ENCODE measurements at places on chromosomes 4 and X. TPM values are rescaled to one million over a fixed set of nuclear protein-coding genes. Genes with fewer than 3 reads are reported as not detected.

DNA sequence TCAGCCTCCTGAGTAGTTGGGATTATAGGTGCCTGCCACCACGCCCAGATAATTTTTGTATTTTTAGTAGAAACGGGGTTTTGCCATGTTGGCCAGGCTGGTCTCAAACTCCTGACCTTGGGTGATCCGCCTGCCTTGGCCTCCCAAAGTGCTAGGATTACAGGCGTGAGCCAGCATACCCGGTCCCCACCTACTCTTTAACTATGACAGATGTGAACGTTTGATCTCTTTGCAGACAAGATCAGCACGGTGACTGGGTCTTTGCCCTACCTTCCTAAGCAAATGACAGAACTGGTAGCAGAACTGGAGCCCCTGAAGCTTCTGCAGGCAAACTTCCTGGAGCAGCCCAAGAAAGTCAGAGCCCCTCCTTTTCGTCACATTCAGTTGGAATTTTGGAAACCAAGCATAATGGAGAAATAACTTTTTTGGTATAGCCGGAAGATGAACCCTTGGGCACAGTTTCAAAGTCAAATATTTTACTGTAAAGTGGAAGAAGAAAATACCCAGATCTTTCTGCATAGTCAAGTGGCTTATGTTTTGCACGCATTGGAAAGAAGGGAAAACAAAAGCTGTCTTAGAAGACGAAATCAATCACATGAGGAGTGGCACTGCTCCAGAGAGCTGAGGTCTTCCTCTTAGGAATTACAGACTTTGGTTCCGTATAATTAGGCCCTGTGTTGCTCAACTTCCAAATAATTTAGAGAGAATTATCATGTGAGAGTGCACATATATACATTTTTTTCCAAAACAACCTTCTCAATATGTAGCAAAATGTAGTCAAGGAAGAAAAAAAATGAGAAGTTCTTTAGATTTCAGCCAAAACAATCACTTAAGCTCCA is 90.6 kb downstream of the SORBS2 start:
- no peak overlapping the region for H3K27ac ChIP-seq
- H3K4me3 ChIP-seq, result no peak overlapping the region
- H3K36me3 ChIP-seq, result no peaks in the 10 kb centered on the region
- H3K4me1 ChIP-seq, result peaks cover 2% of the 10 kb centered on the region

- no peak for DNase-seq
- H3K27ac ChIP-seq, result no peak overlapping the region
- H3K4me1 ChIP-seq, result peaks cover 4% of the 10 kb centered on the region
- no peaks in the 10 kb centered on the region for H3K27me3 ChIP-seq
- no peak overlapping the region for H3K4me3 ChIP-seq
- H3K36me3 ChIP-seq, result no peaks in the 10 kb centered on the region
These were observed 39.3 kb upstream of the SPINK2 start for GRCh38 chr4:56860781-56861180.

DNA sequence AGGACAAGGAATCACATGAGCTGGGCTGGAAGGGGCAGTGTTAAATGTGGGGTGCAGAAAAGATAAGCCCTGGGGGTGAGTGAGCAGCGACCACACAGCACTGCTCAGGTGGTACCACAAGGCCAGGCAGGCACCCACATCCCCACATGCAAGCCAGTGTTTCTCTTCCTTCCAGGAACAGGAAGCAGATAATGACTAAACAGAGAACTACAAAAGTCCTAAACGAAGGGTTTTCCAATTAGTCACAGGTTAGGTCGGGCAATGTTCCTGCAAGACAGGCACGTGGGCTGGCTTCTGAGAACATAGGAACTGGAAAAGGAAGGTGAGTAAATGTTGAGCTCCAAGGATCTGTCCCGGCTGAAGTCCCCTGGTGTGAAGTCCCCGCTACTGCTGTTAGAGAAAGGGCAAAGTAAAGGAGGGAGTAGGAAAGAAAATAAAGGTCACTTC is 19.5 kb downstream of the RELL1 start:
- H3K4me1 ChIP-seq, result peaks cover 9% of the 10 kb centered on the region
- no peak overlapping the region for H3K4me3 ChIP-seq
- no peaks in the 10 kb centered on the region for H3K27me3 ChIP-seq

DNA sequence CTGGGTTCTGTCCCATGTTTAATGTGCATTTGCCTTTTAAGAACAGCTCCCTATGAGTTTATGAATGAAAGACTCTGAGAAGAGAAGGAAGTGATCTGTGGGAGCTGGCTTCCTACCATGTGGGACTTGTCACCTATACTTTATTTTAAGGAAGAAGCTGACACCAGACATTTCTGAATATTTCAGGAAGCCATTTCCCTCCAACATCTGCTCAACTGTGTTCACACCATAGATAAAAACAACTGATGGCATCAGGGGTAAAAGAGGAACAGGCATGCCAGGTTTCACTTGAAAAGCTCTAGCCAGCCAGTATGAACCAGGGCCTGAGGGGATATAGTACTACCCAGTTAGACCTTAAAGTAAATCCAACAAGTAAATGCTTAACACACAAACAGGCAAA is 116.0 kb downstream of the COL4A6 start:
- no peak for DNase-seq
- no peaks in the 10 kb centered on the region for H3K27me3 ChIP-seq
- no peak overlapping the region for H3K4me3 ChIP-seq

The GRPR gene
- total RNA-seq, result 0.36 TPM

The SAT1 gene
- total RNA-seq, result 276 TPM
